ENCODE measurements at places on chromosomes 7 and 10. TPM values are rescaled to one million over a fixed set of nuclear protein-coding genes. Genes with fewer than 3 reads are reported as not detected.

CALHM1 gene
- 0.94 TPM for total RNA-seq

GRCh38 chr7:147406521-147407135, 1183.9 kb upstream of the C7orf33 start:
- DNase-seq = no peak

DNA sequence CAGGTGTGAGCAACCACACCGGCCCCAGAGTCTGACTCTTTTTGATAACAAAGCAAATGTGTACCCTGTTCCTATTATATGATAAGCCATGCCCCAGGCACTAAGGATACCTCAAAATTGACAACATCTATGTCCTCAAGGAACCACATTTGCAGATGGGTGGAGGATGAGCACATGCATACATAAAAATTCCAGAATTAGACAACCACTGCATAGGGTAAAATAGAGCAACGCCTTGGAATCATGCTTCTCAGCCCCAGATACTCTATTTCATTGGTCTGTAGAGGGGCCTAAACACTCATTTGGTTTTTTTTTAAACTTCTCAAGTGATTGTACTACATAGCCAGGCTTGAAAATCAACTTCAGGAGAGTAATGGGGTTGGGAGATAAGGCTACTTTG, 78.7 kb downstream of the SLC25A13 start:
- DNase-seq = no peak

DNA sequence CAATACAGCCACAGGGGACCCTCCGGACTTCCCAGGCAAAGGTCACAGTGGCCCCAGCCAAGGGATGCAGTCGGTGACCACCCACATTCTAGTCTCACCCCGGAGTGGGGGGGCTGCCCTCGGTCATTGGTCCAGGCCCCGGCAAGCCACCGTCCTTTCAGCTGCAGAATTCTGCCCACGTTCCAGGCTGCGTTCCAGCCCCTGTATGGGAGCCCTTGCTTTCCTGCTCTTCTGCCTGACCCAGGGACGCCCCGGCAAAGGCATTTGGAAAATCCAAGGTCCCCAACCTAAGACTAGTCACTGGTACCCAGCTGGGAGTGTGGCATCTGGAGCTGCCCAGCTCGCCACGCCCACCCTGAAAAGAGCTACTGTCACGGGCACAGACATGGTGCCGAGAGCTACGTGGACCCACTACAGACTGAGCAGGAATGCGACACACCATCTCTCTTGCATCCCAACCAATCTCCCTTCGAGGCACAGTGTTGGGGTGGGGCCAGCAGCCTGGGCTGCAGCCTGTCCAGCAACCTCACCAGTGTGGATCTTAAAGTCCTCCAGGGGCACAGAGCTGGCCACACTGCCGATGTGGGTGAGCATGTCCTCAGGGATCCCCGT, 18.6 kb downstream of the OGDHL start:
- no peak for DNase-seq

DNA sequence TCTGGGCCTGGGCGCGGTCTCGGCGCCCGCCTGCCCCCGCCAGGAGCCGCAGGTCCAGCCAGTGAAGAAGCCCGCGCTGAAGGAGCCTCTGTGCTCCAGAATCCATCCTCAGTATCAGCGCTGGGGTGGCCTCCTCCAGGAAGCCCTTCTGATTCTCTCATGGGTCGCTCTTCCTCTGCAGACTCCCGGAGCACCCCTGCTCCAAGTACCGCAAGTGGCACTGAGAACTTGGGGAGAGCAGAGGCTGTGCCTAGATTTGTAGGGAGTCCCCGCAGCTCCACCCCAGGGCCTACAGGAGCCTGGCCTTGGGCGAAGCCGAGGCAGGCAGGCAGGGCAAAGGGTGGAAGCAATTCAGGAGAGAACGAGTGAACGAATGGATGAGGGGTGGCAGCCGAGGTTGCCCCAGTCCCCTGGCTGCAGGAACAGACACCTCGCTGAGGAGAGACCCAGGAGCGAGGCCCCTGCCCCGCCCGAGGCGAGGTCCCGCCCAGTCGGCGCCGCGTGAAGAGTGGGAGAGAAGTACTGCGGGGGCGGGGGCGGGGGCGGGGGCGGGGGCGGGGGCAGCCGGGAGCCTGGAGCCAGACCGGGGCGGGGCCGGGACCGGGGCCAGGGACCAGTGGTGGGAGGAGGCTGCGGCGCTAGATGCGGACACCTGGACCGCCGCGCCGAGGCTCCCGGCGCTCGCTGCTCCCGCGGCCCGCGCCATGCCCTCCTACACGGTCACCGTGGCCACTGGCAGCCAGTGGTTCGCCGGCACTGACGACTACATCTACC, at the start of gene ALOX5:
Gene ALOX5, plus strand, starts transcription at position 641 of the 774 bp plus-strand sequence. Its CDS starts 64 bp downstream, at position 705.
- peak; percentile 69 for DNase-seq

NRG3 gene
- total RNA-seq = not detected

GSAP gene
- 8.3 TPM for total RNA-seq

GRCh38 chr10:74766501-74766900, 59.9 kb upstream of the KAT6B start:
- no peak for DNase-seq

- DNase-seq = no peak
Measured at GRCh38 chr7:45242261-45242660, 84.7 kb downstream of the RAMP3 start.

RTKN2 gene
- 3.6 TPM for total RNA-seq

- no peak for DNase-seq
Measured at GRCh38 chr10:112958275-112958995, 8.4 kb downstream of the TCF7L2 start.

DNA sequence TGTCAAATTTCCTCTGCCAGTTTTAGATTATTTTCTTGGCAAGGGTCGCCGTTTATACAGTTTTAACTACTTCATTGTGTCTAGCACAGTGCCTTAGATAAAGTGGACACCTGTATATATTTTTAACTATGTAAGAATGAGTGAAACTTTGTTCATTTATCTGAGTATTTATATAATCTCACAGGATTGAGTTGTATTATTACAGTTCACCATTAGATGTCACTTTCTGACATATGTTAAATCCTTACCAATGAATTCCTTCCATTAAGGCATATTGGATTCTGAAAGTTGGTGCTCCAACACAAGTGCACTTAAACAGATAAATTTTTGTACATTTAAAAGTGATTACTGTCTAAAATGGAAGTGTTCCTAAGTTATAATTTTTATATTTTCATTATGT, 43.0 kb downstream of the ZMYND11 start:
- no peak for DNase-seq

- DNase-seq = peak; percentile 73
Measured at GRCh38 chr7:140517546-140518369, 38.5 kb upstream of the MKRN1 start.

DNA sequence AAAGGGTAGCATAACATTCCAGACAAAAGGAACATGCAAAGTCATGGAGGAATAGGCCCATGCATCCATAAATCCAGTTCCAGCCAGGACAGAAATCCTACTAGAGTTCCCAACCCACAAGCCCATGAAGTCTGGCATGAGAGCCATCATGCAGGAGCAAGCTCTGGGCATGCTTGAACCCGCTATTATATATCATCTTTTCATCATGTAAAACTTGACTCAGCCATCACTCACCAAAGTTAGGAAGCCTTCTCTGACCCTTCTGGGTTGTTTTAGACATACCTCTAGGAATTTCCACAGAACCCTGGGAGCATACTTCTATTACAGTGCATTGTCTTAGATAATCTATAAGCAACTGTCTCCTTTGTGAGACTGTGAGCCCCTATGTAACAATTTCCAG, 293.0 kb upstream of the NPSR1 start:
- no peak for DNase-seq

SFRP4 gene
- total RNA-seq = not detected

C10orf95 gene
- 0.54 TPM for total RNA-seq

- DNase-seq = no peak
Measured at GRCh38 chr10:15863733-15864132, 3.4 kb upstream of the MINDY3 start.
